ENCODE measurements at places on chromosomes 2 and 18. TPM values are rescaled to one million over a fixed set of nuclear protein-coding genes. Genes with fewer than 3 reads are reported as not detected.

Gene SLC16A14
- total RNA-seq: 4.2 TPM

Gene NETO1
- total RNA-seq: 19.8 TPM

DNA sequence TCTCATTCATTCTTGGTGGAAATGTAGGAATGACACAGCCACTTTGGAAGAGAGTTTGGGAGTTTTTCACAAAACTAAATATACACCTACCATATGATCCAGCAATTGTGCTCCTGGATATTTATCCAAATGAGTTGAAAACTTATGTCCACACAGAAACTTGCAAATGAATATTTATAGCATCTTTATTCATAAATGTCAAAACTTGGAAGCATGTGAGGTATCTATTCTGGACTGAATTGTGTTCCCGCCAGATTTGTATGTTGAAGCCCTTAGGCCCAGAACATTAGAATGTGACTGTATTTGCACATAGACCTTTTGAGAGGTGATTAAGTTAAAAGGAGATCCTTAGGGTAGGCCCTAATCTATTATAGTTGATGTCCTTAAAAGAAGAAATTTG, 409.4 kb upstream of the SYT4 start:
- no peak overlapping the region for H3K27ac ChIP-seq
- H3K36me3 ChIP-seq: no peaks in the 10 kb centered on the region
- no peak overlapping the region for H3K4me3 ChIP-seq
- no peaks in the 10 kb centered on the region for H3K4me1 ChIP-seq
- no peak for DNase-seq

DNA sequence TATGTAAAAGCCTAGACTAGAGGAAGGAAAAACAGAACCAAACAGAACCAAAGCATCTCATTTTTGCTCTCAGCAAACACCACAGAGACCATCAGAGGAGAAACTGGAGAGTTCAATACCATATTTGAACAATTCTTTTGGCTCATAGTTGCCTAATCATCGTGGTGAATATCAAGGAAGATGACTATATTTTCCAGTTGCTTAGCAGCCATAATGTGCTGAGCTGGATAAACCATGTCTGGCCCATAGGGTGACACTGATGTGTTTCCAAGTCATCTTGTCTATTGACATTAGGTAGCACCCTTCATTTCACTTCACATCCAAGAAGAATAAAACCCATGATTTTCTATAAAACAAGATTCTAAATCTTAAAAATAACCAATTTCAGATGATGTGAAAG, 5.9 kb upstream of the XRCC5 start:
- no peaks in the 10 kb centered on the region for H3K27me3 ChIP-seq
- no peaks in the 10 kb centered on the region for H3K36me3 ChIP-seq
- no peak for DNase-seq

DNA sequence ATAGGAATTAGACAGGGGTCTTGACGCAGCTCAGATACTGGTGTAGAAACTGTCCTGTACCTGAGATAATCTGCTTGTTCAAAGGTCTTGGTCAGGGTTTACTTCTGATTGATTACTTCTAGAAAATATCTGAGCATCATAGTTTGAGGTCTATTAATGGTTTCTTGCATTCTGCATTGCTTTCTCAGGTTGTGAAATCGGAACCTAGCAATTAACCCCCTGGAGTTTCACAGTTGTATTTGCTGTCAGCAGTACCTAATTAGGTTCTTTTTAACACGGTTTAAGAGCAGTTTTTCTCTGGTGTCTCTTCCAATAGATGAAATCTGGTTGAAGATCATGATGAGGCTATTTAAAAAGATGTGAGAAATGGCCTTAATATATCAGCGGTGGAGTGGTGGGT, 428.6 kb upstream of the SYT4 start:
- H3K4me1 ChIP-seq: no peaks in the 10 kb centered on the region
- no peak overlapping the region for H3K27ac ChIP-seq
- H3K4me3 ChIP-seq: no peak overlapping the region
- no peaks in the 10 kb centered on the region for H3K27me3 ChIP-seq

GRCh38 chr18:55539240-55539639, 48.8 kb downstream of the TCF4 start:
- H3K36me3 ChIP-seq: no peaks in the 10 kb centered on the region
- no peak overlapping the region for H3K4me3 ChIP-seq
- H3K27me3 ChIP-seq: no peaks in the 10 kb centered on the region
- no peak overlapping the region for H3K27ac ChIP-seq

DNA sequence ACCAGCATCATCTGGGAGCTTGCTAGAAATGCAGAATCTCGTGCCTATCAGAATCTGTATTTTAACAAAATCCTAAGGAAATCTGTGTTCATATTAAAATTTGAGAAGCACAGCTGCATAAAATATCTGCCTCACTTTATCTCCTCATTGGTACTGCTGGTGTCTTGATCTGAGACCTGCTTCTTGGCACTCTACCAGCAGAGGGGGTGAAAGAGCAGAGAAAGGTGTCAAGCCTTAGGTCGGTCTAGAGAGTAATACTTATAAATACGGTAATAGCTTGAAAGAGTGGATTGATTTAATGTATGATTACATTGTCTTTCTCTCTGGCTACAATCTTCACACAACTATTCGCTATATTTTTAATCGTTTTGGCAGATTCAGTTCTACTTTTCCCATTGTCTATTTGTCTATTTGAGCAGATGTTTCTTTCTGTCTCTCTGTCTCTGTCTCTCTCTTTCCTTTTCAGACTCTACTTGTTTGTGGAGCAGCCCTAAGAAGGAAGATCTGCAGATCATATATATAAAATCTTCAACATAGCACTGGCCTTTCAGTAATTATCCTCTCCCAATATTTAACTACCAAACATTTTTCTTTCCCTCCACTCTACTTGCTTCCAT, 1.7 kb upstream of the GCG start:
- no peak overlapping the region for H3K4me3 ChIP-seq
- no peaks in the 10 kb centered on the region for H3K4me1 ChIP-seq
- H3K27ac ChIP-seq: no peak overlapping the region
- no peaks in the 10 kb centered on the region for H3K36me3 ChIP-seq
- no peaks in the 10 kb centered on the region for H3K27me3 ChIP-seq
